ENCODE measurements at places on chromosomes 6 and 20. TPM values are rescaled to one million over a fixed set of nuclear protein-coding genes. Genes with fewer than 3 reads are reported as not detected.

DNA sequence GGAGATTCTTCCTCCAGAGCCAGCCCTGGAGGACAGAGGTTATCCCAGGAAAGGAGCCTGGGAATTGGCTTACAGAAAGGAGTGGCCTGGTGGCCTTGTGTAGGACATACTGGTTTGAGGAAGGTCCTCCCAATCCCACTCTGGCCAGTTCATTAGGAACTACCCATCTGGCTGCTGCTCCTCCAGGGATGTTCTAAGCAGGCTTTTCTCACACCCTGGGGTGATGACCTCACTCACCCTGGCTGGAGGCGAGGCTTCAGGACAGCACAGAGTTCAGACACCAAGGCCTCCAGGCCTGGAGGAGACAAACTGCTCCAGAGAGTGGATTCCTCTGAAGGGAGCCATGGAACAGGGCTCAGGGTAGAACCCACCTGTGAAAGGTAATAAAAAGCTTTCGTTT is 8.9 kb downstream of the GNMT start:
- no peak for DNase-seq

BMP2 gene
- total RNA-seq, result 0.57 TPM

GRCh38 chr6:117849087-117849486 is 58.0 kb upstream of the SLC35F1 start:
- no peak for DNase-seq

SNAP91 gene
- total RNA-seq, result not detected

DNA sequence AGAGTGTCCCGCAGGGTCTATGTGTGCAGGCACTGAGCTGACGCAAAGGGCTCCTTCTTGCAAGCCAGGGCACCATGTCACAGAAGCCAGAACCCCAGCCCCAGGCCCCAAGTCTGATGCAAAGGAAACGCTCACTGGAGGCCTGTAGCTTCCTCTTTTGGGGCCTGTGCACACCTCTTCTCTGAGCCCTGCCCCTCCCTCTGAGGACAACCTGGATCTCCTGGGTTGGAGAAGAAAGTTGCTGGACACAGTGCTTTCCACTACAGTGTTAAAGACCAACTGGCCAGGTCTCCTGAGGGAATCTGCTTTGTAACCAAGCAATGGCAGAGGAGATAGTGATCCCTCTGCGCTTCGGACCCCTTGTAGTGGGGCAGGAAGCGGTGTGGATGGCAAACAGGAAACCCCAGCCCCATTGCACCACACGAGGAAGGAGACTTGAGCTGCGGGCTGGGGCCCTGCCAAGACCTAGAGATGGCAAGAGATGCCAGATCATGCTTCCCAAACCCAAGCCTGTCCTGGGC is 90.0 kb downstream of the PRND start:
- peak; percentile 41 for DNase-seq

C20orf202 gene
- not detected for total RNA-seq

DNA sequence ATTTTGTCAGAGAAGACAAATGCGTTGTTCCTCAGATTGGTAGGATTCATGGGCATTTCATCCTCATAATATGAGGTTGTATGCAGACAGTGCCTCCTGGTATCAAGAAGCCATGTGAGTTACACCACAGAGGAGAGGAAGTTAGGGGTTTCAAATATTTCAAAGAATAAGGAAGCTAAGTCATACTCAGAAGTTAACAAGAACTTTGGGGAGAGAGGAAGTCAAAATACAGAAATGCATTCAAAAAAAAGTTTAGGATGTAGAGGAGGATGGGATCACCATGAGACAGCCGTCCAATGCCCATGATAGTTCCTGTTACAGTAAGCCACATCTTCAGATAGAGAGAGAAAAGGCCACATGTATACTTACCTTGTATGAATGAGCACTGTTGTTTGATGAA is 22.3 kb downstream of the HLA-DOB start:
- no peak for DNase-seq

NEDD9 gene
- 0.33 TPM for total RNA-seq

CST1 gene
- not detected for total RNA-seq

DNA sequence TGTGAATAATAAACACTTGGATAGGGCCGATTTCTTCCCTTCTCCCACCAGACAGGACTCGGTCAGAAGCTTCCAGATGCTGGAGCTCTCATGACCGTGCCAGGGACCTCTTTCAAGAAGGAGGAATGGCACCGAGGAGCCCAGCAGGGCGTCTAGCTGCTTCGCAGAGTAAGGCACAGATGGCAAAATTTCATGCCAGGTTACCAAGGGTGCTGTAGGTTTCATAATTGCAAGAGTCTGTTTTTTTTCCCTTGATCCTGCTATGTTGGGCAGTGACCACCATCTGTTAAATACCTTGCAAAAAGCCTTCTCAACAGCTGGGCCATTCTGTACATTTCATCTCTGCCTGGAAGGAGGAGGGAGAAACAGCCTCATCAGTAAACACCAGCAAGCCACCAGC is 111.8 kb downstream of the EDN3 start:
- no peak for DNase-seq
